Left ventricle myocardium inferior (tissue), 1 donor: ENCODE measurements at places on chromosomes 3 and 15. TPM values are rescaled to one million over a fixed set of nuclear protein-coding genes. Genes with fewer than 3 reads are reported as not detected.

- DNase-seq: no peak
Observed at GRCh38 chr3:124174910-124175874, 183.3 kb upstream of the ROPN1 start.

DNA sequence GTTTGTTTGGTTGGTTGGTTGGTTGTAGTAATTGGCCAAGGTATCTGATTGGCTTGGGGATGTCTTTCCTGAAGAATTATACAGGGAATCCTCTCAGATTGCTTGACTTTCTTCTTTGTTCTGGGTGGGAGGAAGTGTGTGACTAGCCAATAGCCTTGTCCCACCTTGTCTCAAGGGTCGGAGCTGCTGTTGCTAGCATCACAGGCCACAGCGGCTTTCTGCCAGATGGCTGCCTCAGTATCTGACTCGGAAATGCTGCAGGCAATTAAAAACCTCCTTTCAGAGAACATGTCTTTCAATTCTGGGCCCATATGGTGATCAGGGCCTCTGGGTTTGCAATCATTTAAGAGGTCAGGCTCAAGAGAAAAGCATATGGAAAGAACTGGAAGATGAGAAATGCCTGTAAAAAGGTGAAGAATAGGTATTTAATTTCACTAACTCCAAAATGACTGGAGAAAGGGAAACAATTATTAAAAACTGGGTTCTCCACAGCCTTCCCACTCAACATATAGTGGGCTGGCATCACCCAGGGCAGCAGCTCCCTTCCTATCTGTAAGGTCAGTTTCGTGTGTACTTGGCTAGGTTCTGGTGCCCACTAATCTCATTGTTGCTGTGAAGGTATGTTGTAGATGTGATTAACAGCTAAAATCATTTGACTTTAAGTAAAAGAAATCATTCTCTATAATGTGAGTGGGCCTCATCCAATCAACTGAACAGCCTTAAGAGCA lies 32.4 kb downstream of the TGFBR2 start:
- peak; percentile 57 for DNase-seq

- no peak for DNase-seq
Observed at GRCh38 chr3:24829629-24830229, 335.1 kb upstream of the THRB start.

- DNase-seq: no peak
Observed at GRCh38 chr15:69780981-69781380, 316.7 kb downstream of the TLE3 start.

DNA sequence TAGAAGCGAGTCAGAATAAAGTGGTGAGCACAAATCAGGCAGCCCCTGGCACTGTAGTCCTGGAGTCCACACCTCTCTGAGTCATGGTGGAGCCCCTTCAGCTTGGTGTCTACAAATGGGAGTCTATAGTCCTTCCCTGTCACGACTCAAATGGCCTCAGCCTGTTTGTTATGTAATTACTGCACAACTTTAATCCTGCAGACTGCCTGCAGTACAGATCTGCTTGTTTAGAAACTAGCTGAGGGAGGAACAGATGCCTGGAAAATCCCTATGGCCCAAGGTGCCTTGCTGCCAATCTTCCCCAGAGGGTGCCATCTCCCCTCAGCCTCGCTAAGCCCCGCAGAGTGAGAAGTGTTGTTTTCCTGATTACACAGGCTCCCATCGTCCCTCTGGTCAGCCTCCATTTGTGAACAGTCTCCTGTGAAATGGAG lies 3.9 kb upstream of the CXCR6 start:
- no peak for DNase-seq

GRCh38 chr3:55720614-55721013 lies 233.5 kb upstream of the WNT5A start:
- no peak for DNase-seq

GRCh38 chr3:173304182-173304800 lies 93.3 kb upstream of the NLGN1 start:
- DNase-seq: no peak

- DNase-seq: no peak
Observed at GRCh38 chr15:33244471-33244870, 50.0 kb upstream of the FMN1 start.

- no peak for DNase-seq
Observed at GRCh38 chr3:151307583-151308488, 8.8 kb downstream of the GPR87 start.

GRCh38 chr3:183634707-183635106 lies 716 bp upstream of the KLHL24 start:
- DNase-seq: no peak

DNA sequence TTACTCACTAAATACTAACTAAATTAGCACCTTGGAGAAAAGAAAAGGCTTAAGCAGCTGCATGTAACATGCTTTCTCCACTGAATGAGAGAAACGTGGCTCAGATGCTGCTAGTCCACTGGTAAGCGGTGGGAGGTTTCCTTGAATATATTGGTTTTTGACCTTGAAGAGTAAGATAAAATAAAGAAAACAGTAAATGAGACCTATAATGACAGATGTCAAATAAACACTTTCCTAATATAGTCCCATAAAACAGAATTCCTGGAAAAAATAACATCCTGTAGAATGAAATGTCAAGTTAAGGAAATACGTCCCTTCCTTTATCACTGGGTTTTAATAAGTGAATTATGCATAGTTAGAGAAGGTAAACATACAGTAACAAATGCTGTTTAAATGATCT lies 215.0 kb downstream of the DPH6 start:
- no peak for DNase-seq

DNA sequence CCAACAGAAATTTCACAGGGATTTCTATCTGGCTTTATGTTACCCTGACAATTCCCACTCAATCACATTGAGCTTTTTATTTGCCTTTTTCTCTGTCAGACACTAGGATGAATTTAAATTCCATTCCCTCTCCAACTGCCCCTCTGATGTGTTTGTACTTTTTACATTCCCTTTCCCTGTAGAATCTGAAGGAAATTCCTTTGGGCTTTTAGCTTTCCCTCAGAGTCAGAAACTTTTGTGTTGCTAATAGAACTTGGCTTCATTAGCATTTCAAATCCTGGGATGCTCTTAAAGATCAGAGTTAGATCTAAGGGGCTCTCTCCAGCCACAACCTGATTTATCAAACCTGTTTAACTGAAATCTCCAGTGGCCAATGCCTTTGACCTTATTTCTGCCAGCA lies 7.9 kb upstream of the RARB start:
- DNase-seq: no peak

- DNase-seq: no peak
Observed at GRCh38 chr3:110755345-110755744, 316.3 kb upstream of the NECTIN3 start.

GRCh38 chr3:144129536-144130214 lies 158.1 kb downstream of the DIPK2A start:
- DNase-seq: no peak

- no peak for DNase-seq
Observed at GRCh38 chr3:52292247-52293065, 4.8 kb downstream of the GLYCTK start.

DNA sequence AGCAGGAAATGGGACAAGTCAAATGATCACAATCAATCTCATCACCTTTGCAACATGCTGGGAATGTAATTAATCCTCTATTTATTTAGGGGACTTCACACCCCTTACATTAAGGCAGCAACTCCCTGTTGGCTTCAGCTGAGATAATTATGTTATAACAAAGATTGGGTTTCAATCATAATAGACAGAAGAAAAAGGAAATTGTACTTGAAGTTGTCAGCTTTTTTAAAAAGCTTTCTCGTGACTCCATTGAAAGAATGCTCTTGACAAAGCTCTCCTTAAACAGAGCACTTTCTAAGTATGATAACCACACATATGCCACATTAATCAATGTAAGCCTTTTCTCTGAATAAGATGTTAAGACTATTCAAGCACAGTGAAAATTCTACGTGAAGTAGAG lies 65.7 kb downstream of the SHQ1 start:
- no peak for DNase-seq

DNA sequence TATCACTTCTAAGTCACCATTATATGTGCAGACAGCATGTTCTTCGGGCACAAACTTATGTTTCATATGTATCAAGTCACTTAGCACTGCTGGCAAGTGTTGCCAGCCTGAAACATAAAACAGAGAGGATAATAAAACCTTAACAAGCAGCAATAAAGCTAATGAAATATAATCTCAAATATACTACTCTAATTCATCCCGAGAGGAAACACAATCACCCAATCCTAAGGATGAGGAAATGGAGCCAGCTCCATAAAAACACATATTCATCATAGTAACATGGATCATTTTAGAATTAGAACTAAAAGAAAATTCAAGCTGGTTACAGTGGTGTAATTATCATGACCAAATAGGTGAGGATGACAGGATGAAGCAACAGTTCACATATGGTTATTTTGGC lies 1072.7 kb downstream of the EPHA3 start:
- DNase-seq: no peak

DNA sequence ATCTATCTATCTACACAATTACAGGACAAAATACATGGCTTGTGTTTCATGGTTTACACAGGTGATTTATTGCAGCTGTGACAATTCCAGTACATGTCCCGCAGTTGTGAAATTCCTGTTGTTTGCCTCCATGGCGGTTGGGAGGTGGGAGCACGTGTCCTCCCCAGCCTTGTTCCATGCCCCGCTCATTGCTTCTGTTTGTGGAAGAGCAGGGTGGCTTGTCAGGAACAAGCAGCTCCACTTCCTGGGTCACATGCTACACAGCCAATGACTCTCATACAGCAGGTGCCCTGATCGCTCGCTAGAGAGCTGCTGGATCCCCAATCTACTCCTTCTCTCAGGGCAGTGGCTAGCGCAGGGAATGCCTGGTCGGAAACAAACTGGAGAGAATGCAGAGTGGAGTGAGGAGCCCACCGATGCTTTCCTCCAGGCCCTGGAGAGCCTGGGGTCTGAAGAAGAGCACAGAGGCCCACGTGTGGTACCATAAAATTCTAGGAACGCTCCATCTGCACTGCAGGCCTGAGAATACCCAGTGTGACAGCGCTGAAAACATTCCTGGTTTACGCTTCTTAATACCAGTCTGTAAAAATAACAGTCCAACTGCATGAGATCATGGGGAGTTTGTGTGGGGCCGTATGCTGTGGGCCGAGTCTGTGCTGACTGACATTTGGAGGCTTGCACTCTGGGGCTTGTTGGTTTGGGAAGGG lies 270.6 kb upstream of the RGMA start:
- no peak for DNase-seq

GRCh38 chr3:15728766-15729165 lies 69.0 kb downstream of the ANKRD28 start:
- DNase-seq: no peak

DNA sequence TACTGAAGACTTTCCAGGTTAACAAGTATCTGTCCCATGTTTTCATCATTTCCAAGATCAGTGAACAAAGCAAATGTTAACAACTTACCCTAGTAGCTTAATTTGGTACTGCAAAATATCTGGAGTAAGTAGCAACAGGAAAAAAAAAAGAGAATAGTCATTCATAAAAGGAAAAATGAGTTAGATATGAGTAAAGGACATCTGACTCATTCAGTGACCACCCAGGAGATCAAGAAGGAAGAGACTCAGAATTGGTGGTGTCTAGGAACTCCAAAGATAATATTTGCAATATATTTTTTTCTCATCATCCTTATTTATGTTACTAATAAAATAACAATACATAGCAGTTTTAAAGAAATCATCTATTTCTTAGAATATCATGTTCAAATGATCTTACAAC lies 253.8 kb upstream of the COL8A1 start:
- DNase-seq: no peak

- no peak for DNase-seq
Observed at GRCh38 chr3:186097317-186097662, 11.6 kb downstream of the ETV5 start.

- no peak for DNase-seq
Observed at GRCh38 chr3:113685956-113686721, 10.3 kb downstream of the USF3 start.

DNA sequence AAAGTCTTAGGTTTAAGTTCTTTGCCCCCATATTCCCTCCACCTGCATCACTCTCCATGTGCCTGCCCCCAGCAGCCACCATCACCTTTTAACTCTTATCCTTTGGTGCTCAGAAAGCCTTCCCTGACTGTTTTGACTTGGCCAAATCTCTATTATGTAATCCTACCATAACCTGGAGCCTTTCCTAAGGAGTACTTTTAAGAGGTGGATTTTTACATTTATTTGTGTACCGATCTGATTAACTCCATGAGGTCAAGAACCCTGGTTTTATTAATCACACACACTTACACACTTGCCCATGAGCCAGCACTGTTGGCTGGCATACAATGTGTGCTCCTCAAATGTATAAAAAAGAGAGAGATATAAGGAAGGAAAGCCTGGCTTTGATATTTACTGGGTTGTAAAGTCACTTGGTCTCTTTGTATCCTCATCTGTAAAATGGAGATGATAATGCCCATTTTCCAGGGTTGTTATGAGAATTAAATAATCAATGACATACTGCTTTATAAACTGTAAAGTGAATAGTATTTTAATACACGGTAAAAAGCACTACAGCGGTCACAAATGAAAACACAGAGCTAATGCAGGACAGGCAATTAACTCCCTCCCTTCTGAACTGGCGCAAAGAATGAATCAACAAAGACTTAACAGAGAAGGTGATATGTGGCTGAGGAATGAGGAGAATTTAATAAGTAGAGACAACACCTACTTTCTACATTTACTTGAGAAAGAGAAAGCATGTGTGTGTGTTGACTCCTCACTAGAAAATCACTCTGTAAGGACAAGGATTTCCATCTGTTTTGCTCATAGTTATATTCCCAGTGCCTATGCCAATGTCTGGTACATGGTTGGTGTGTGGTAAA lies 45.4 kb downstream of the ATP13A4 start:
- DNase-seq: no peak

GRCh38 chr3:14489641-14490040 lies 50.5 kb downstream of the GRIP2 start:
- no peak for DNase-seq

- no peak for DNase-seq
Observed at GRCh38 chr3:175606650-175607318, 747.6 kb downstream of the NAALADL2 start.

- DNase-seq: no peak
Observed at GRCh38 chr3:156744631-156745030, 70.2 kb downstream of the TIPARP start.

GRCh38 chr3:187669675-187670504 lies at the start of gene SST:
Gene SST, minus strand, starts transcription at chr3:187670394. Its CDS starts 103 bp downstream, at chr3:187670291.
- DNase-seq: no peak

- DNase-seq: no peak
Observed at GRCh38 chr15:49242820-49243219, 72.8 kb downstream of the GALK2 start.

PRRT3 gene
- total RNA-seq: 0.47 TPM

POLR2M gene
- total RNA-seq: 53.6 TPM

ATP13A5 gene
- total RNA-seq: not detected

TMEM212 gene
- total RNA-seq: not detected

MYLK gene
- total RNA-seq: 11.1 TPM

LMAN1L gene
- 8.1 TPM for total RNA-seq

COLQ gene
- total RNA-seq: 14.9 TPM

GP5 gene
- not detected for total RNA-seq

CHL1 gene
- total RNA-seq: 8.8 TPM

DNAJC17 gene
- 16.0 TPM for total RNA-seq

HTR3E gene
- total RNA-seq: not detected

NDUFB5 gene
- total RNA-seq: 365 TPM
